ENCODE measurements at places on chromosomes 5 and 9.

DNA sequence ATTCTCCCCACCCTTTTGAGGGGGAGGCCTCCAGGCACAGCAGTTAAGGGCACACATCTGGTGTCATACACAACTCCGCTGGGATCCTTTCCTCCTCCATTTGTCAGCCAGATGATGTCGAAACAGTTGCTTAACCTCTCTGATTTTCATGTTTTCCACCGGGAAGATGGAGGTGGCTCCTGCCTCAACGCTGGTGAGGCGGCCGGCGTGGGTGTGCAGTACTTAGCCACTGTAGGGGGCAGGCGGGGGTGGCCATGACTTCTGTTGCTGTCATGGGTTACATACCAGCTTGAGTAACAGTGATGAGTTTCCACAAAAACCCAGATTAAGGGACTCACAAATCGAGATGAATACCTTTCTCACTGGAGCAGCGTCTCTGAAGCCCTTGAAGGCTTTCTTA, 63.1 kb upstream of the EPB41L4B start:
- H3K27me3 ChIP-seq: no peaks in the 10 kb centered on the region
- H3K36me3 ChIP-seq: no peaks in the 10 kb centered on the region
- H3K4me1 ChIP-seq: no peaks in the 10 kb centered on the region
- peak; percentile 24 for DNase-seq
- H3K27ac ChIP-seq: no peak overlapping the region
- H3K4me3 ChIP-seq: no peak overlapping the region

DNA sequence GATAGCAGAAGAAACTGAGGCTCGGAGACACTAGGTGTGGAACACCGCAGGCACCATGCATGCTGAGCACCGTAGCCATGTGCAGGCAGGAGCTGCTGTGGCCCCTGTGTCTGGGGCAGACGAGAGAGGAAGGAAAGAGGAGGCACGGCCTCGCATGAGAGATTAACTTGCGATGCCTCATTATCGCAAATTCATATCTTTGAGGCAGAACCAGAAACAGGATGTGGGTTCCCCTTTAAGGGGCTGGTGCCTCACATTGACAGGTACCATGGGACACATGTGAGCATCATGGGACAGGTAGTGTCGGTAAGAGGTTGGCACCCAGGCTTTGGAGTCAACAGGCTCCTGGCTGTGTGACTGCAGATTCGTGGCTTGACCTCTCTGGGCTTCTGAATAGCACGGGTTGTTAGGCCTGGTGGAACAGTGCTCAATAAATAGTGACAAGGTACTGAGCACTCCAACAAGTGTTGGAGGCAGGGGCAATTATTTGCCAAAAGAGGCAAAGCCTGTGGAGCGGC, 40.8 kb downstream of the NAIF1 start:
- H3K27me3 ChIP-seq: no peaks in the 10 kb centered on the region
- no peak overlapping the region for H3K4me3 ChIP-seq
- peak overlapping the region; percentile 52 for H3K27ac ChIP-seq
- DNase-seq: no peak
- no peaks in the 10 kb centered on the region for H3K36me3 ChIP-seq

DNA sequence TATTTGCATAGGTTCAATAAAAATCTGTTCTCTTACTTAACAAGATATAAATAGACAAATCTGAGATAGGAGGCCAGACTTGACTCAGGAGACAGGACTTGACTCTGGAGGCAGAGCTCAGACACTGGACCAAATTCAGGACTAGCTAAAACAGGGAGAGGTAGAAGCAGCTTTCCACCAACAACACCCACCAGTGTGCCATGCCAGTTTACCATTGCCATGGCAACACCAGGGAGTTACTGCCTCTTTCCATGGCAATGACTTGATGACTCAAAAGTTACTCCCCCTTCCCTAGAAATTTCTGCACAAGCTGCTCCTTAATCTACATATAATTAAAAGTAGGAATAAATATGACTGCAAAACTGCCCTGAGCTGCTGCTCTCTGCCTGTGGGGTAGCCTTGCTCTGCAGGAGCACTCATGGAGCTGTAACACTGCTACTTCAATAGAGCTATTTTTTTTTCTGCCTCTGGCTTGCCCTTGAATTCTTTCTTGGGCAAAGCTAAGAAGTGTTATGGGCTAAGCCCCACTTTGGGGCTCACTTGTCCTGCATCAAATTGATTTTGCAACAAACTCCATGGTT, 473.0 kb downstream of the PLK2 start:
- no peaks in the 10 kb centered on the region for H3K4me1 ChIP-seq
- no peak for DNase-seq
- H3K27me3 ChIP-seq: no peaks in the 10 kb centered on the region
- H3K4me3 ChIP-seq: no peak overlapping the region

- H3K27ac ChIP-seq: no peak overlapping the region
- no peaks in the 10 kb centered on the region for H3K36me3 ChIP-seq
- DNase-seq: no peak
- no peaks in the 10 kb centered on the region for H3K4me1 ChIP-seq
These were observed 76.8 kb downstream of the CFAP77 start for GRCh38 chr9:132486706-132487350.

DNA sequence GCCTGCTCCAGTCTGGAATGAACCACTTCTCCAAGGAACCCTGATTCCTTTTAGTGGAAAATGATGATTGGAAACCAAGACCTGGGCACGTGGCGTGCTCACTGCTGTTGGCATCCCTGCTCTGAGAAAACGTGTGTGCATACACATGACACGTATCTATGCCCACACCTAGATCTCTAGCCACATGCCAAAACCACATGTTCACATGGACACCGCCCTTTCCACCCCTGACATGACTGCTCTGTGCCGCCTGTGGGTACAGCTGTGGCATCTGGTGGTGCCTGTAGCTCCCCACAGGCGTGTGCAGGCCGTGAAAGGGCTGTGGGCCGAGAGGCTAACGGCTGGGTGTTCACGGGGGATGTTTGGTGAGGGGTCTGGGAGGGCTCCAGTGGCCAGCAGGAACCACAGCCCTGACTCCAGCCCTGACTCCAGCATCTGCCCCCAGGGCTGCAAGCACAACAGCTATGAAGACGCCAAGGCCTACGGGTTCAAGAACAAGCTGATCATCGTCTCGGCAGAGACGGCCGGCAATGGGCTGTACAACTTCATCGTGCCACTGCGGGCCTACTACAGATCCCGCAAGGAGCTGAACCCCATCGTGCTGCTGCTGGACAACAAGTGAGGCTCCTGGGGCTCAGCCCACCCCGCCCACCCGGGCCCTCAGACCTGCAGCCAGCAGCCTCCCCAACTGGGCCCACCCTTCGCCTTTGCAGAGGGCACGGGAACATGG, 75.1 kb downstream of the KCNT1 start:
- H3K27me3 ChIP-seq: no peaks in the 10 kb centered on the region
- H3K27ac ChIP-seq: no peak overlapping the region
- H3K36me3 ChIP-seq: no peaks in the 10 kb centered on the region
- H3K4me1 ChIP-seq: no peaks in the 10 kb centered on the region

GRCh38 chr5:171483551-171484135, 64.2 kb downstream of the FGF18 start:
- H3K4me1 ChIP-seq: no peaks in the 10 kb centered on the region
- no peaks in the 10 kb centered on the region for H3K36me3 ChIP-seq
- no peak overlapping the region for H3K4me3 ChIP-seq
